CD4-positive, alpha-beta T cell treated with Interleukin-15 for 4 hours (primary cell): ENCODE measurements at places on chromosomes 4 and X.

GRCh38 chr4:52126966-52127365 lies 75.9 kb downstream of the SPATA18 start:
- DNase-seq, result no peak

DNA sequence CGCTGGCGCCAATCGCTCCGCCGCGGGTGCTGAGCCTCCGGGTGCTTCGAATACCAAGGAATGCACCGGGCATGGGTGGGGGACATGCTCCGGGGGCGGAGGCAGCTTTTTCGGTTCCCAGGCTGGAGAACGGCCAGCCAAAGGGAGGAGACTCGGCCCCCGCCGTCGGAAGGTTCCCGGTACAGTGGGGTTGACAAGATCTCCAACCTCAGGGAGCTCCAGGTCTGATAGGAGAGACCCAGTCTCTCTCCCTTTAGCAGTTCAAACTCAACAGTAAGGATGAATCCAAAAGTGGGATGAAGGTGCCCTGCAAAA lies 29.1 kb upstream of the BCORL1 start:
- no peak for DNase-seq

GRCh38 chrX:42021058-42021457 lies 97.7 kb upstream of the CASK start:
- no peak for DNase-seq

DNA sequence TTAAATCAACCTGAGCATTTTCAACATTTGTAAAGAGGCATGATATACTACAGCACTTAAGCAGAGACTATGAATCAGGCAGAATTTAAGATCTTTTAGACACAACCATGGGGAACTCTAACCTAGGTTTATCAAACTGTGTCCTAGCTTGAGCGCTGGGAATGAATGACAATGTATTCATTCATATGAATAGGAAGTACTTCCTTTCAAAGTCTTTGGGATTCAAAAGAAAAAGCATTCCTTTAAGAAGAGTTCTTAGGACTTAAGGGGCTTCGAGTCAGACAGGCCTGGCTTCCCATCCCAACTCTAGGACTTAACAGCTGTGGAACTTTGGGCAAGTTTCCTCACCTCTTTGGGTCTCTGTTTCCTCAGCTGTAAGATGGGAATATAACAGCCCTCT lies 104.6 kb downstream of the ANAPC4 start:
- DNase-seq, result no peak

GRCh38 chr4:112299721-112300120 lies 2.6 kb downstream of the ALPK1 start:
- DNase-seq, result no peak

- no peak for DNase-seq
Observed at GRCh38 chr4:32631831-32632230, 1911.7 kb downstream of the PCDH7 start.
